ENCODE measurements at places on chromosomes 7 and 10. TPM values are rescaled to one million over a fixed set of nuclear protein-coding genes. Genes with fewer than 3 reads are reported as not detected.

COL13A1 gene
- not detected for total RNA-seq

XRCC2 gene
- total RNA-seq, result 10.8 TPM

LOXL4 gene
- not detected for total RNA-seq

- H3K27ac ChIP-seq, result no peak overlapping the region
- no peak for DNase-seq
- H3K27me3 ChIP-seq, result no peaks in the 10 kb centered on the region
Measured at GRCh38 chr10:107409522-107409921, 245.0 kb upstream of the SORCS1 start.

DNA sequence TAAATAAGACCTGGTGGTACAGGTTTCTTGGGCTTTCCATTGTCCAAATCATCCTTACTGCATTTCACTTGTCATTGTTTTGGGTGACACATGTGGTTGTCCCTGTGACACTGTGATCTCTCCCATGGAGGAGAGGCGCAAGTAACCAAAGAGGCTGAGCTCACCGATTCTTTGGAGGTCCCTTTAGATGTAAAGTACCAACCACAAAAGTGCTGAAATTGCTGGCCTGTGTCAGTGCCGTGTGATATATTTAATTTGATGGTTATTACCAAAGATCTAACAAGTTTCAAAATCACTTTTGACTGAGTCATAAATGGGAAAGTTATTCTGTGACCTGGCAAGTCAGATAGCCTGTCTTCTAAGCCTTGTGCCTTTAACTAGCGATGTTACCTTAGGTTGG is 19.4 kb downstream of the MCM10 start:
- peak; percentile 12 for DNase-seq
- H3K36me3 ChIP-seq, result peaks cover 89% of the 10 kb centered on the region
- no peaks in the 10 kb centered on the region for H3K4me1 ChIP-seq
- no peaks in the 10 kb centered on the region for H3K27me3 ChIP-seq
- no peak overlapping the region for H3K4me3 ChIP-seq

- H3K27me3 ChIP-seq, result no peaks in the 10 kb centered on the region
- H3K4me1 ChIP-seq, result peaks cover 57% of the 10 kb centered on the region
- peaks cover 2% of the 10 kb centered on the region for H3K36me3 ChIP-seq
- H3K27ac ChIP-seq, result peak overlapping the region; percentile 22
Measured at GRCh38 chr7:138478499-138478908, 18.4 kb downstream of the TRIM24 start.

GRCh38 chr7:33640741-33641140 is 264.6 kb upstream of the BMPER start:
- no peak for DNase-seq
- no peak overlapping the region for H3K27ac ChIP-seq

DNA sequence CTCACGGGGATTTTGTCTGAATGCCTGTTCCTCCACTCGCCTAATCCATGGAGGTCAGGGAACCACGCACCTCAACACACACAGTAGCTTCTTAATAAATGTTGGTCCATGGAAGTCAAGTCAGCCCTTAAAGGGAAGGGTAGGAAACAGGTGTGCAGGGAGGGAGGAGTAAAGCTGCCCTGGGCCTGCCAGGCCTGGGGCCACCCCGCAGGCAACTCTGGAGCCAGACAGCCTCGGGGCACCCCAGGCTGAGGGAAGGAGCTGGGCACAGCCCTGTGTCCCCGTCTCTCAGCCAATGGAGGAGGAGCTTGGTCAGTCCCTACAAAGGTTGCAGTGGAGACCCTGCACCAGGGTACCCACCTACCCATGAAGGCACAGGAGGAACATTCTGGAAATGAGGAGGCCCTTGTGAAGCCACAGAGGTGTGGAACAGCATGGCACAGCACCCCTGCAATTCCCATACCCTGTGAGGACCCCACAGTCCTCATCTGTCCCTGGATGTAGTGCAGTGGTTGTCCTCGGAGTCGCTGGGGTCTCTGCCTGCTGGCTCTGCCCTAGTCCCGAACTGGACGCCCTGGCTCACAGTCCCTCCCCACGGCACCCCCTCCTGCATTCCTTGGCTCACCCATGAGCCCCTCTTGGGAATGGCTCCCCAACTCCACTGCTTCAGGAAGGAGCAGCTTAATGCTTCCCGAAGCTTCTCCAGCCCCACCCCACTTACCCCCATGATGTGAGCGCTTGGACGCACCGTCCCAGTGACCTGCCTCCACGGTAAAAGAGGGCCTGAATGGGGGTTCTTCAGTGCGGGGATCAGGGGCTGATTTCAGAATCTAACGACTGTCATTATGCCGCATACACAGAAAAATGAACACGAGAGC is 79.2 kb upstream of the INSIG1 start:
- H3K4me3 ChIP-seq, result no peak overlapping the region
- H3K36me3 ChIP-seq, result no peaks in the 10 kb centered on the region
- no peak overlapping the region for H3K27ac ChIP-seq
- DNase-seq, result no peak

DNA sequence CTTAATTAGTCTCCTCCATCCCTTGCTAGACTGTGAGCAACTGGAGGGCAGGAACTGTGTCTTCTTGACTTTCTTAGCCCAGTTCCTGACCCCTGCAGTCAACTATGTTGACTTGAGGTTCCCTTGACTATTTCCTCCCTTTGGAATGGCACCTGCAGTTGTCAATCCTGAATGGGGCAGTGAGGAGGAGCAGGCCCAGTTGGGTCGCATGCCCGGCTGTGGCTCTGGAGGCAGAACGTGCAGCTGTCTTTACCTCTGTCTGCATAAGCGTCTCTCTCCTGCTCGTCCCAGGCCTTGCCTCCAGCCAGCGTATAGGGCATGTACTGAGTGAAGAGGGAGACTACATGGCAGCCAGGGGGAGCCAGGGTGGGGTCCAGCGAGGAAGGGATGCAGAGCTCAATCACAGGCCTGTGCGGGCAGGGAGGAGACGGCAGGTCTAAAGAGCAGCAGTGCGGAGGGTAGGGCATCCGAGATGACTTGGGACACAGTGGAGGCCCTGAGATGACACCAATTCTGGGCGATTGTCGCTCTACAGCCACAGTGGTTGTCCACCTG is 26.8 kb downstream of the PYROXD2 start:
- DNase-seq, result no peak

Data from activated naive CD4-positive, alpha-beta T cell treated with anti-CD3 and anti-CD28 coated beads for 36 hours (primary cell).